NCI-H526 treated with DMSO at 0.1 percent for 48 hours (cell line): ENCODE measurements at places on chromosomes 3 and 15.

DNA sequence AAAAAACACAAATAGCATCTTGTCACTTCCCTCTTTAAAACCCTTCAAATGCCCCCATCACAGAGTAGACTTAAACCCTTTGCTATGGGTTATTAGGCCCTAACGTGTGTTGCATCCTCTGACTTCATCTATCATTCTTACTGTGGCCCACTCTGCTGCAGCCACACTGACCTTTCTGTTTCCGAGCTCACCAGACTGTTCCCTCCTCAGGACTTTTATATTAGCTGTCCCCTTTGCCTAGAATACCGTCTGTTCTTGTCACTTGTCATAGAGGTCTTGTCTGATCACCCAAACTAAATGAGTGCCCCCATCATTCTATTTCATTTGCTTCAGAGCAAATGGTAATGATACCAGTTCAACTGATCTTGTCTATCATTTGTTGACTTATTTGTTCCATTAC is 877 bp upstream of the FEM1B start:
- no peak for DNase-seq

GRCh38 chr3:190224456-190224855 is 97.8 kb downstream of the CLDN1 start:
- no peak for DNase-seq

DNA sequence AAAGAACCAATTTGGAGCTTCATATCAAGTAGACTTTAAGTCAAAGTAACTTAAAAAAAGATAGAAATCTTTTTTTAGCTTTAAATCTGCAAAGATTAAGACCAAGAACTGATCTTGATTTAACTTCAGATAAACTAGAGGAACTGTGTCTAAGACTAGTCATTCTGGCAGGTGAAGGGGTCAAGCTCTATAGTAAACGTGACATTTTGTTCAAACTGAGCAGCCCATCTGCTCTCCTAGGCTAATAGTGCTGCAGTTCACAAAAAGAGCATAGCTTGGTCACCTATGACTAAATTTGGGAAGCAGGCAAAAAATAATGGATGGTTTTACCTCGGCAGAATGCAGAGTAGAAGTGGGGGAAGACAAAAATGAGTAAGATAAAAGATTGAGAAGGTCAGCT is 168.8 kb upstream of the ALCAM start:
- no peak for DNase-seq

DNA sequence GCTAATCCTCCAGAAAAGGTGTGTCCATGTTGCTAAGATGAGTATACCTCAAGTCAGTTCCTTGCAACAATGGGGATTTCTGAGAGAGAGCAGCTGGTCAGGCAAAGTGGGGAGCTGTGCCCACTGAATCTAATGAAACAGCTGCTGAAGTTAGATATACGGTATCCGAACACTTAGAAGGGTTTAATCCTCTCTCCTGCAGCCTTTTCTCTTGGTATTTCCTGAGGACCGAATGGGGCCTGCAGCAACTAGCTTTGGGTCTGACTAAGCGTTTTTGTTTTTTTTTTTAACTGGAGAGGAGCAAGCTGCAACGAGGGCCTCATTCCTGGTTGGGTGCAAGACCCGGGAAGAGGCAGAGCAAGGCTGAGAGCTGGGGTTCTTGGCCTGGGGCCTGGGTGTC is 37.6 kb upstream of the BNC1 start:
- no peak for DNase-seq

GRCh38 chr3:9615003-9615628 is 34.2 kb upstream of the MTMR14 start:
- DNase-seq, result peak; percentile 5

GRCh38 chr15:47577000-47577399 is 140.3 kb upstream of the SEMA6D start:
- no peak for DNase-seq

- DNase-seq, result no peak
Observed at GRCh38 chr3:20931834-20932233, 745.8 kb upstream of the SGO1 start.

GRCh38 chr15:99421172-99421656 is 144.6 kb upstream of the MEF2A start:
- no peak for DNase-seq

GRCh38 chr3:15295506-15295905 is 36.9 kb downstream of the SH3BP5 start:
- no peak for DNase-seq

GRCh38 chr3:156149876-156150275 is 29.5 kb downstream of the KCNAB1 start:
- no peak for DNase-seq

DNA sequence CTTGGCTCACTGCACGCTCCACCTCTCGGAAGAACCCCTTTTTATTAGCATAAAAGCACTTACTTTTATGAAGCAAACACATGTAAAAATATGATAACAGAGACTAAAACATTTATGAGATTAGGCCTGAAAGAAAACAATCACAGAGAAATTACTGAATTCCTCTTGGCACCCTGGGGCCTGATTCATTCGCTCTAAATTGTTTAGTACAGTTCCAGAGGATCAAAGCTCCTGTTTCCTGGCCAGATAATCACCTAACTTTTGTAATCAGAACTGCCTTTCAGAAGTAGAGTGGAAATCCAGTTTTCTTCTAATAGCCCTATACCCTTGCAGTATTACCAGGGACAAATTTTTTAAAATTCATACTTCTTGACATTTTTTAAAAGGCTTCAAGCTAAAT is 6.4 kb downstream of the NPAP1 start:
- DNase-seq, result no peak

DNA sequence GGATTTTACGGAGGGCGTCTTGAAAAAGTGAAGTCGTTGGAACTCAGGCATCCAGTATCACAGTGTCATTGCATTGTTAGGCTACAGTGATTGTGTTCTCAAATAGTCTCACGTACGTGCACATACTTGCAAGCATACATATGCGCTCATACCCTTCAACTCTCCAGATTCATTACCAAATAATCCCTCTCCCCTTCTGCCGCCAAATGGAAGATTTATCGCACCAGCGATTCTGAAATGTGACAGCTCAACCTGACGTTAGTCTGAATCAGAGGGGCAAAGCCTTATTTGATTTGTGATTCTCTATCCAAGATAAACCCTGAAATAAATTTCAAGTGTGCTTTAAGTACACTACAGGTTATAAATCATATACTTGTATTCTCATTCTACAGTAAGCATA is 119.4 kb downstream of the GADL1 start:
- DNase-seq, result no peak

GRCh38 chr3:4588466-4588865 is 95.3 kb downstream of the ITPR1 start:
- DNase-seq, result no peak

- DNase-seq, result no peak
Observed at GRCh38 chr15:26867200-26868007, 542 bp downstream of the GABRA5 start.

- DNase-seq, result no peak
Observed at GRCh38 chr3:27345493-27345892, 23.7 kb downstream of the NEK10 start.

DNA sequence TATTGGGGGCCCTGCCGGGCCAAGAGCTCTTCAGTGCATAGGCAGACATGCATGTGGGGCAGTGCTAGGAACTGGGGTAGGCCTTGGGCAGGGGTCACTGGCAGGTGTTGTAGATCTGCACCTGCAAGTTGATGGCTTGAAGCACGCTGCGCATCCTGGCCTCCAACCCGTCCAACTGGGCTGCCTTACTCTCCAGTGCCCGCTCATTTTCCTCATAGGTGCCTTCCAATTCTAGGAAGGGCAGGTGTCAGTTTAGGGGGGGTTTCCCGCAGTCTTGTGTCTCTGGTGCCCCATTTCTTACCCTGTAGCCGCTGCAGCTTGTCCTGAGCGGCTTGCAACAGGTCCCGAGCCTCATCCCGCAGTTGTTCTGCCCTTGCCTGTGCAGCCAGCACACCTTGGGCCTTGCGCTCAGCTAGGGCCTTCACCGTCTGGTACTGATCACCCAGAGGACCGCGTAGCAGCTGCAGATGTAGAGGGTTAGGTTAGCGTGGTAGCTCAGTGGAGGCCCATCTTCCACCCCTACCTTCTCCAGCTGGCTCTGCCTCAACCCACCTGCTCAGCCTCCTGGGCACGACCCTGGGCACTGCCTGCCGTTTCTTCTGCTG is 611 bp upstream of the USP19 start:
- no peak for DNase-seq

DNA sequence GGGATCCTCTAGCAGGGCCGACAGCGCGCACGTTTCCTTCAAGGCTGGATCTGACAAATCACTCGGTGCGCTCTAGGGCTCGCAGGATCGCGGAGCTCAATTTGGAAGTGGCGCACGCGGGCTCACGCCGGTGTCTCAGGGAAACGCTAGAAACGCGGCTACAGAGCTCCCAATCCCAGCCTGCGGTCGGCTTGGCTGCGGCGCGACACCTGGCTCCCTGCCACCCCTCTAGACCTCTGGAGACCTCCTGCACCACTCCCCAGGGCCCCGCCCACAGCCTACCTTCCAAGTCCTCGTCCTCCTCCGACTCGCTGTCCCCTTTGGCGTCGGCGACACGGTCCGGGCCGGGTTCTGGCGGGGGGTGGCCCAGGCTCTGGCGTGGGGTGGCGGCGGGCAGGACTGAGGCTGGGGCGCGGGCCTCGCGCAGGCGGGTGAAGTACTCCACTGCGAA is 596 bp downstream of the PRKAR2A start:
- DNase-seq, result peak; percentile 59

DNA sequence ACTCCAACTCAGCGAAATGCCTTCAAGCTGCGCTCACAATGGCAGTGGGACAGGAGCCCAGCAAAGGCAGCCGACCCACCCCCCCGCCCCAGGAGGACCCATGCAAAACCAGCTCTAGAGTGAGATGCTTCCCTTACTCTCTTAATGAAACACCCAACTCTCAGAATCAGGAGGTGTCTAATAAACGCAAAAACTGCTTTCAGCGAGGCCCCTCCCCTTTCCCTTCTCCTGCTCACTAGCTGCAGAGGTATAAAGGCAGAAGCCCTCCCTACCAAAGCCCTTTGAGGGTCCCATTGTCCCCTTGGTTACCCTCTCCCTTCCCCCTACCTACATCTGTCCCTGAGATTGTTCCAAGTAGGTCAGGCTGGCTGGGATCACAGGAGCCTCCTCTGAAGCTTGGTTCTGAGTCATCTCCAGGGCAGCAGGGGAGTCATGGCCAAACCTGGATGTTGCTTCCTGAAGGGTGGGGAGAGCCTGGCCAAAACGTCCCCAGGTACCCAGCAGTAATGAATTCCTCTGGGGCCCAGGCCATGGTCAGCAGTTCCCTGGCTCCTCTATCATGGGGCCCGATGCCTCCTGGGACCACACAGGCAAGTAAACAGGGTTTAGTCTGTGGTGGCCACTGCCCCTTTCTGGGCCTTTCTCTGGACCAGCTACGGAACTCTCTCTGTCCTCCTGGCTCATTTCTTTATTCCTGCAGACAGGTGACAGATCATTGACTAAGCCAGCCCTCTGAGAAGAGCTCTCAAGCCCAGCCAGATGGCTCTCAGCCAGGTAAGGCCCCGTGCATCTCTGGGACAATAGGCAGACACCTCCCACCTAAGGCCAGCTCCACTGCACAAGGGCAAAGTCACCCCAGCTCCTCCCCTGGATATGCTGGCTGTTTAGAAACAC is 8.6 kb downstream of the KLHL25 start:
- no peak for DNase-seq

GRCh38 chr3:57953576-57953975 is 54.6 kb upstream of the FLNB start:
- DNase-seq, result no peak

DNA sequence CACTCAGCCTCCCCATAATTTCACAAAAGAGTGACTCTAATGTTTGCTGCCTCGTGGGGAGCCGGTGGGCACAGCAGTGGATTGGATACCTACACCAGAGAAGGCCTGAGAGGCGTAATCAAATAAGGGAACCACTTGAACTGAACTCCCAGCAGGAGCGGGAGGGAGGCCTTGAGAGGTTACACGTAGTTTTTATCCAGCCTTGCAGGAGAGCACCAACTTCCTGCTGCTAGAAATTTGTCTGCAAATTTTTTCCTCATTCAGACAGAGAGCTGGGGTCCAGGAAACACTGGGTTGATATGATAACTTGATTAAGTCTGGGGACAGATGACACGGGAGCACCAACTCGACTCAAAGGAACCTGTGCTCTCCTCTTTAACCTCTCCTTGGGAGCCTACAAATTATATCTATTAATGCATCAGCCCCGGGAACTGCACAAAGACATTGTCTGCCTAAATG is 69.8 kb downstream of the HES1 start:
- DNase-seq, result peak; percentile 78
